ENCODE measurements at places on chromosomes 4 and X.
A peak's percentile ranks its signal among the peaks of the same experiment; 100 is the strongest.

DNA sequence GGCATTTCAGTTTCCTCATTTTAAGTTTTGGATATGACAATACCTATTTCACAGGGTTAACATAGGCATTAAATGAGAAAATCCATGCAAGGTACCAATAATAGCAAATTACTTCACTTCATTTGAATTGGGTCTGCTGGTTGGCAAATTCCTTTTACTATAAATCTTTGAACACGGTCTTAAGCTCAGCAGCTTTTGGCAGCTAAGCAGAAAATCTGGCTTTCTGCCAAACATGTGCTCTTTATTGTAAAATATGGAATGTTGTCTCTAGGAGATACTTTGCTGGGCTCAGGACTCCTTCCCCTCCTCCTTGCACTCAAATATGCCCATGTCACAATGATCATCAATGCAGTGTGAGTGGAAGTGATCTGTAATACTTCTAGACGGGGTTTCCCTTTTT lies 16.8 kb upstream of the DMP1 start:
- peak; percentile 31 for DNase-seq

- peak; percentile 32 for DNase-seq
Measured at GRCh38 chr4:94757192-94758140, at the start of gene BMPR1B. BMPR1B (plus strand) TSS chr4:94757955; CDS start chr4:95104425, 346,470 bp downstream.

DNA sequence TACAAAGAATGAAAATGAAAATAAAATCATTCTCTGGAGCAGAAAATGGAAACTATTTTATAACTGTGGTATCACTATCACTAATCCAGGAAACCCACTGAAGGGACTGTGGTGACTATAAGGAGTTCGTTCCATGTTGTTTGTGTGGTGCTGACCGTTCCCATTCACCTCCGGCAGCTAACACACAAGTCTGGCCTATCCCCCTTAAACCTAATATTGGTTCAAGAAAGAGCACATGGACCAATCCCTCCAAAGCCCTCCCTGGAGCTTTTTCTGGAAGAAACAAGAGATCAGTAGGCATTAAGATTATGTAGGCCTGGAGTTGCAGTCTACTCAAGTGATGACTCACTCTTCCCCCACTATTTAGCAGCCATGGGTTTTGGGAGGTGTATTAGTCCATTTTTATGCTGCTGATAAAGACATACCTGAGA lies 25.9 kb upstream of the FAM241A start:
- no peak for DNase-seq

GRCh38 chrX:10217198-10217597 lies 60.4 kb downstream of the CLCN4 start:
- peak; percentile 37 for DNase-seq

DNA sequence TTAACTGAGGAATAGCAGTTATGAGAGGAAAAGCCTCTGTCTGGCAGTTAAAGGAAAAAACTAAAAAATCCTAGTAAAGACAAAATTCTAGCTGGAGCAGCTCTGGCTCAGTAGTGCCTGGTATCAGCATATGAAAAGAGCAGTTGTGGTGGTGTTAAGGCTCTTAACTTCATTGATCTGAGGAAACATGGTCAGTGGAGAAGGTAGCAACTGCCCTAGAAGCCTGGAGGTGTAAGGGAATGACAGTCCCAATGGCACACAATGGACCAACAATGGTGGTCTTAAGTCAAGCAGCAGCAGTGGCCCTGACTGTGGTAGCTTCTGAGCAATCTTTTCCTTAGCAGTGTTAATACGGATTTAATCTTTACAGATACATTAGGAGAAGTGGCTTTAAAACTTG lies 189.6 kb upstream of the POF1B start:
- DNase-seq: no peak

GRCh38 chr4:99803566-99804101 lies 13.0 kb upstream of the DAPP1 start:
- no peak for DNase-seq

GRCh38 chr4:83626245-83626836 lies 90.4 kb downstream of the GPAT3 start:
- DNase-seq: no peak

DNA sequence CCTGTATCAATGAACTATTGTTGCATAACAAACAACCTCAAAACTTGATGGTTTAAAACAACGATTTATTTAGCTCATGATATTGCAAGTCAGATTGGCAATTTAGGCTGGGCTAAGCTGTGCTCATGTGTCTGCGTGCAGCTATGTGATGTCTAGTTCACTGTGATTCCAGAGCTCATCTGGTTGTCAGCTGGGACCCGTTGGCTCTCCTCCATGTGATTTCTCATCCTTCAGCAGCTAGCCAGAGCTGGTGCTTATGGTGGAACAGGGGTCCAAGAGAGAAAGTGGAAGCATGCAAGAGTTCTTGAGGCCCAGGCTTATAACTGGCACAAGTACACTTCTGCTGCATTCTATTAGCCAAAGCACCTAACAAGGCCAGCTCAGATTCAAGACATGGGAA lies 28.8 kb upstream of the TRPC3 start:
- no peak for DNase-seq

DNA sequence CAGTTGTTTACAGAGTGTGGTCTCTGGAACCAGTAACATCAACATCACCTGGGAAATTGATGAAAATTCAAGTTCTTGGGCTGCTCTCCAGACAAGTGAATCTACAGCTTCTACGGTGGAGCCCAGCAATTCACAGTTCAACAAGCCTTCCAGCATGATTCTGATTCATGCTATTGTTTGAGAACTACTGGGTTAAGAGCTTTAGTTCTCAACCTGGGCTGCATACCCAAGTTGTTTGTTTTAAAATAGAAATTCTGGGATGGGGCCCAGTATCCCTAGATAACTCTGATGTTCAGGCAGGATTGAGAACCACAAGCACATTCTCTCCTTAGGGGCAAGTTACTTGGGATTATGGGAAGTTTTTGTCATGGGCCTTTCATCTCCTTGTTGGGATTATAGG lies 37.9 kb upstream of the PGK1 start:
- no peak for DNase-seq

DNA sequence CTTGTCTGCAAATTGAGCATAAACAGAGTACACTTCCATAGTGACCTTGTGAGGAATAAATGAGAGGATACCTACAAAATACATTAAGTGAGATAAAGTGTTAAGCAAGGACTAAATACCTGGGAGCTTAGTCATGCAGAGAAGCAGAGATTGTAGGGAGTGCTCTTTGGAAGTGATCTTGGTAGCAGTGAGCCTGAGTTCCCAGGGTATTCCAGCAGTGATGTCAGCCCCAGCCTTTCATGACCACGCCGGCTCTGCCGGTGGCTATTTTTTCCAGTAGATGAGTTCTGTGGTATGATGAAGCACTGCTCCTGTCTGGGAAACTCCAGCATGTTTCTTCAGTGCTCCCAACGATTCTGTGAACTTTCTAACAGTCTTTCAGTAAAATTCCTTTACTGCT lies 391.5 kb upstream of the IGFBP7 start:
- DNase-seq: no peak

- no peak for DNase-seq
Measured at GRCh38 chr4:8294036-8294435, 24.5 kb downstream of the HTRA3 start.

- DNase-seq: no peak
Measured at GRCh38 chrX:14010566-14010965, 19.1 kb downstream of the GEMIN8 start.

- DNase-seq: no peak
Measured at GRCh38 chr4:84235126-84235944, 263.8 kb downstream of the NKX6-1 start.

DNA sequence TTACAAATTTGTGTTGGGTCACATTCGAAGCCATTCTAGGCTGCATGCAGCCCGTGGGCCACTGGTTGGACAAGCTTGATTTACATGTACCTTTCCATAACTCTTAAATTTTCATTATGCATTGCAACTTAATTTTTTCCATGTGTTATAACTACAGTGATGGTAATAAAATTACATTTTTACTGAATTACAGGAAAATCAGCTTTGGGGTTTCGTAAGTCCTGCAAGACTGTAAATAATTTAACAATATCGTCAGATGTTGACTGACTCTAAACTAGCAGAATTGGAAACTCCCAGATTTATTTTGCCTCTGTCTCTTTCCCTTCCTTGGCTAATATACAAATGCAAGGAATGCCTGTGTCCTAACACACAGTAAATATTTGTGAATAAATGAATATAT lies 88.0 kb upstream of the RAPGEF2 start:
- no peak for DNase-seq

GRCh38 chr4:23298371-23298770 lies 591.5 kb downstream of the PPARGC1A start:
- DNase-seq: no peak

DNA sequence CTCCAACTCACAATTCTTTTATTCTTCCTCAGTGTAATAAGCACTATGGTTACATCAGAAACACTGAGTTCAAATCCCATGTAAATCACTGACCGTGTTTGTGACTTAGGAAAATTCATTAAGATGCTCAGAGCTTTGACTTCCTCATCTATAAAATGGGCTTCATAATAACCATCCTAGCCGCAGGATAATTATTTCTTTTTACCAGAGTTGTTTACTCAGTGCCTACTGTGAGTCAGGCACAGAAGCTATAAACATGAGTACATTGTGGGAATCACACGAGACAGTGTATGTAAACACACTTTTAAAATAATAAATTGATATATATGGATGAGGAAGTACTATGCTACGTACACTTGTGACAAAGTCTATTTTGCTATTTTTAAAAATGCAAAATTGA lies 296.3 kb upstream of the TENM3 start:
- no peak for DNase-seq

DNA sequence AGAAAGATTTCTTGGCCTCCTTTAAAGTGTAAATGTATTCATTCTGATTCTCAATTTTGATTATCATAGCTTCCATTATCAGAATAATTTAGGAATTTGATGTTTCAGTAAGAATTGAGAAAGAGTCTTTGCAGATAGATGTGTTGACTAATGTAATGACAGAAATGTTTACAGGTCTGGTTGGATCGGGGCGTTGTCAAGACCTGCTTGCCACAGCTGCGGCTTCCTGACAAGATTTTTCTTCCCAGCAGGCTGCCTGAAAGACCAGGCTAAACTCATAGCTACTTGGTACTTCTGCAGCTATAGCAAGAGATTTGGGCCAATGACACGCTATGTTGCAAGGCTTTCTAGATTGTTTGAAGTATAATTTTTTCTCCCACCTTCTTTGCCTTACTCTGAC lies 91.5 kb upstream of the ANKRD50 start:
- no peak for DNase-seq

DNA sequence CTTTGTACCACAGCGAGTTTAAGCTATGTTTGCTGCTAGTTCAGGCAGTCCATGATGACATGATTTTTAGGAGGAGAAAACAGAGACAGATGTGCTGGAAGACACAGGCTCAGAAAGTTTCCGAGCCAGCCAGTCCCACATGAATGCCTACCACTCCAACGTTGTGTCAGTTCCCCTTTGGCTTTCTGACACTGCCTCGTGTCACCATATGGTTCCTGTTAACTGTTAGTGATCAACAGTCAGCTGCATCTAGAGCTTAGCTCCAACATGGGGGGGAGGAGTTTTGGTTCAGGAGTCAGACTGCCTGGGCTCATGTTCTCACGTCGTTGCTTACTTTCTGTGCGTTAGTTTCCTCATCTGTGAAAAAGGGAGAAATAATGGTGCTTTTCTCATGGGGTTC lies 343.7 kb downstream of the MID1IP1 start:
- peak; percentile 82 for DNase-seq

- DNase-seq: peak; percentile 49
Measured at GRCh38 chrX:9644335-9644734, 121.3 kb downstream of the GPR143 start.

GRCh38 chr4:148101790-148102189 lies 340.4 kb downstream of the NR3C2 start:
- DNase-seq: no peak

- no peak for DNase-seq
Measured at GRCh38 chr4:156628858-156629257, 342.7 kb downstream of the PDGFC start.

DNA sequence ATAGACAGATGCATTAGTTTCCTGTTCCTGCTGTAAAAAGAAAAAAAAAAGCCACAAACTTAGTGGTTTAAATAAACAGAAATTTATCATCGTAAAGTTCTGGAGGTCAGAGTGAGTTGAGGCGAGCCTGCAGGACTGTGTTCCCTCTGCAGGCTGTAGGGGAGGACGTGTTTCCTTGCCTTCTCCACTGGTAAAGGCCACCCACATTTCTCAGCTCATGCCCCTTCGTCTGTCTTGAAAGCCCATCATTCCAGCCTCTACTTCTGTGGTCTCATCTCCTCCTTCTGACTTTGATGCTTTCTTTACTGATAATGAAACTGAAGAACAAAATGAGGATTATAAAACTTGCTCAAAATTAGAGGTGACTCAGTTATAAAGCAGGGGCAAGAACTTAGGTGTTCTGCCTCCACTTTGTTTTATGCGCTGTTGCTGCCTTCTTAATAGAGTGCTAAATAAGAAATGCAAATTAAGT lies 143.0 kb downstream of the STIM2 start:
- DNase-seq: peak; percentile 21

GRCh38 chr4:107599841-107600240 lies 120.2 kb downstream of the PAPSS1 start:
- no peak for DNase-seq

DNA sequence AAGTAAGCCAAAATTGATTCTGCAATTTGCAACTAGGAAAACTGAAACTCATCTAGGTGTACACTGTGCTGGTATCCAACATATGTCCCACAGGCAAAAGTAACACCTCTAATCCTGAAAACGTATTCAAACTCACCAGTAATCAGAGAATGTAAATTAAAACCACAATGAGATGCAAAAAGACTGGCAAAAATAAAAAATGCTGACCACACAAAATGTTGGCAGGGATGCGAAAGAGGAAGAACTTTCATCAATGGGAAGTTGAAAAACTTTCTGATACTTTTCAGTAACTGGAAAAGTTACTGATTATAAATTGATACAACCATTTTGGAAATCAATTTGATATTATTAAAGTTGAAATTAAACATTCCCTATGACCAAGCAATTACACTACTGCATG lies 20.1 kb upstream of the CORIN start:
- DNase-seq: no peak

DNA sequence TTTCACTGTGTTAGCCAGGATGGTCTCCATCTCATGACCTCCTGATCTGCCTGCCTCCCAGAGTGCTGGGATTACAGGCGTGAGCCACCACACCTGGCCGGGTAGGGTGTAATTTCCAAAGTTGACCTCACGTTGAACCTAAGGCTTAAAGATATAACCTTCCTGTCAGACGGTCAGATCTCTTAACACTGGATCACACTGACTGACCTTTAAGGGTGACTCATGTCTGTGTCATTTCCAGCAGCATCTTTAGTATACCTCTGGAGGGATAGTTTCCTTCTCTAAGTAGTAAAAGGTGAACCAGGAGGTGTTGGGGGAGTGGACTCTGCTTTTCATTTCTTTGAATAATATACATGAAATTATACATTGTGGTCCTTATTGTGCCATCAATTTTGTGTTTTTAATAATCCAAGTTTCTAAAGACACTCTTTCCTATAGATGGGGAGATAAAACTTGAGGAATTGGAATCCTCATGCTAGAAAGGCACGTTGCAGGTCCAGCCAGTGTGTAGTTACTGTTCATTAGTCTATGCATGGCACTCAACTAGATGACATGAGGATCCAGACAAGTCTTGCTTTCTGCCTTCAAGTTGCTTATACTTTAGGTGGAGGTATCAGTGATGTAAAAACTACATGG lies 45.7 kb downstream of the ARHGAP10 start:
- no peak for DNase-seq

- DNase-seq: peak; percentile 86
Measured at GRCh38 chr4:15702941-15703403, at the start of gene BST1. BST1 (plus strand) TSS chr4:15703065; CDS start chr4:15703145, 80 bp downstream.
